Tibial nerve (tissue), 4 donors: ENCODE measurements at places on chromosomes 1 and 21. TPM values are rescaled to one million over a fixed set of nuclear protein-coding genes. Genes with fewer than 3 reads are reported as not detected.

The HEYL gene
- total RNA-seq = 16.9 TPM

The SAMD13 gene
- total RNA-seq = 1.0 TPM

The FAM131C gene
- total RNA-seq = not detected

The TIE1 gene
- 95.9 TPM for total RNA-seq

The HES4 gene
- 70.8 TPM for total RNA-seq

The CGN gene
- total RNA-seq = 4.9 TPM

The LRRC39 gene
- 7.5 TPM for total RNA-seq

The TMPRSS15 gene
- not detected for total RNA-seq

The MFAP2 gene
- 26.6 TPM for total RNA-seq

The NMNAT2 gene
- 1.7 TPM for total RNA-seq

The SPRR3 gene
- not detected for total RNA-seq

The PPFIA4 gene
- total RNA-seq = under 0.01 TPM

The HSD3B2 gene
- total RNA-seq = not detected

The HCRTR1 gene
- 0.21 TPM for total RNA-seq

The P3H1 gene
- total RNA-seq = 56.5 TPM

The CNIH3 gene
- total RNA-seq = 3.5 TPM

The INTS11 gene
- total RNA-seq = 157 TPM

The CD2 gene
- not detected for total RNA-seq

The SPATC1L gene
- 8.2 TPM for total RNA-seq

The UQCRHL gene
- total RNA-seq = 2.5 TPM

The OLIG2 gene
- not detected for total RNA-seq

The HSPA6 gene
- 8.1 TPM for total RNA-seq

The MACF1 gene
- 296 TPM for total RNA-seq

The AADACL4 gene
- total RNA-seq = not detected

The FCRL2 gene
- total RNA-seq = not detected

The B3GALT5 gene
- total RNA-seq = not detected

The EXTL2 gene
- 11.7 TPM for total RNA-seq

The CLDN8 gene
- total RNA-seq = not detected

The MRAP gene
- total RNA-seq = 14.4 TPM

The CHODL gene
- total RNA-seq = not detected

The PTPN7 gene
- total RNA-seq = 1.2 TPM

The U2AF1 gene
- 51.1 TPM for total RNA-seq

The ZCCHC17 gene
- total RNA-seq = 28.7 TPM

The ASAP3 gene
- total RNA-seq = 140 TPM

The PRRC2C gene
- 91.6 TPM for total RNA-seq

The FCGR3A gene
- total RNA-seq = 9.4 TPM

The AMY1C gene
- total RNA-seq = not detected

The TP73 gene
- not detected for total RNA-seq

The ERG gene
- 15.9 TPM for total RNA-seq

The DIO1 gene
- total RNA-seq = not detected

The CLCA4 gene
- not detected for total RNA-seq

The GIPC2 gene
- total RNA-seq = 6.9 TPM

The RGS4 gene
- 1.4 TPM for total RNA-seq

The CELA2B gene
- total RNA-seq = not detected

The POU3F1 gene
- total RNA-seq = 23.9 TPM

The A3GALT2 gene
- not detected for total RNA-seq

The USH2A gene
- under 0.01 TPM for total RNA-seq

The MYOM3 gene
- total RNA-seq = not detected

The NTRK1 gene
- not detected for total RNA-seq

The MAP10 gene
- total RNA-seq = 3.3 TPM

The KRTAP10-6 gene
- total RNA-seq = not detected

The LCE6A gene
- not detected for total RNA-seq

The PTPRU gene
- total RNA-seq = 52.1 TPM

The JAM2 gene
- total RNA-seq = 32.4 TPM

The SELE gene
- total RNA-seq = 2.9 TPM

The GPR25 gene
- total RNA-seq = not detected

The SRGAP2C gene
- total RNA-seq = 70.4 TPM

The TBX19 gene
- total RNA-seq = 4.5 TPM
